ENCODE measurements at places on chromosomes 6 and 20.
A peak's percentile ranks its signal among the peaks of the same experiment; 100 is the strongest.

DNA sequence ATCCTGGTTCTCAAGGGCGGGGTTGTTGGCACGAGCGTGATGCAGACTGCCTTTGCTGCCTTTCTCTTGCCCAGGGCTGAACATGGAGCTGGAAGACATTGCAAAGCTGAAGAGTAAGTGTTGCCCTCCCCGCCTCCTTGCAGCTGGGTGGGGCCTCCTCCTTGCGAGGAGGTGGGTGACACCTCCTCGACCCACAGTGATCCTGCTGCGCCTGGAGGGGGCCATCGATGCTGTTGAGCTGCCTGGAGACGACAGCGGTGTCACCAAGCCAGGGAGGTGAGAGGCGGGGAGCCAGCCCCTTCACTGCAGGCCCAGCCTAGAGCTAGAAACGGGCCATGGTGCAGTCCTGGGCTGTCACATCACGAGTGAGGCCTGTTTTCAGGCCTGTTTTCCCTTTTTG lies 18.4 kb upstream of the TNFRSF6B start:
- no peak for DNase-seq

DNA sequence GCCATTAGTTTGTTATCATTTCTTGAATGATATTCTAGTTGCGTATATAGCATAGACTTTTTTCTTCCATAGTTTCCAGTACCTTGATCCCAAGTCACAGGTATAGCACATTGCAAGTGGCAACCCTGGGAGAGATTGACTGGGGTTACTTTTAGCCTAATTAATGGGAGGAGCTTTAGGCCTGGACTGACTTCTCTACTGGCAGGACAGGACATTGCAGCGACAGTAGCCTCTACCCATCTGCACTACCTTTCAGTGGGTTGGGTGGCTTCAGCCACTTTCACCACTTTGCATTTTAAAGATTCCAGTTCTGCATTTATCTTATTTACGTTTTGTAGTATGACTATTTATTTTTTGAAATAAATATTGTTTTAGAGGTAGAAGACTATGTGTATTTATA lies 320.3 kb downstream of the RIMS1 start:
- DNase-seq = no peak

DNA sequence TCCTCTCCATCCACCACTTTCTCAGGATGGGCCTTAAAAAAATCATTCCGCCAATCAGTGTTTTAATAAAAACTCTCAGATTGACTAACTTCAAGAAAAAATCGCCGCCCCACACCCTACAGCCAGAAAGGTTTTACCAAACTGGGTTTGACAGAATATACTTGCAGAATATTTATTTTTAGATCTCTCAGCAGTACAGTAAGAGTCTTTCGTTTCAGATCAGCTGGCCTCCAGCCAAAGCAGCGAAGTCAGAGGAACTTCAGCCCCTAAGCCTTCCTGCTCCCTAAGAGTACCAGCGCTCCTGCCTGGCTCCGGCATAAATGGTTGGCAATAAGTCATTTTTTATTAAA lies 24.7 kb downstream of the TBC1D7 start:
- no peak for DNase-seq

- DNase-seq = no peak
Observed at GRCh38 chr20:1081891-1082290, 36.5 kb upstream of the PSMF1 start.

DNA sequence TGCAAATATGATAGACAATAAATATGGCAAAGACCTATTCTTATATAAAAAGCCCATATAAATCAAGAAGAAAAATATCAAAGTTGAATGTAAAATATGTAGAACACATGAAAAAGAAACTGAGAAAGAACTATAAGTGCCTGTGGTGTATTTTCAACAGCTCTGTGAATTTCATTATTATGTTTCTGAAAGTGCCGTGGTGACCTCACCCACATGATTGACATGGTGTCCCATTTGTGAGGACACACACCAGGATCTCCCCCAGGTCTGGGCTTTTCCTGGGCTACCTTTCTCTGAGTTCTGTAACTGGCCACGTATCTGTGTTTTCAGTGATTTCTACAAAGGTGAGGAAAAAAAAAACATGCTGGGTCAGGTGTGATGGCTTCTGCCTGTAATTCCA lies 86.7 kb downstream of the BMP6 start:
- DNase-seq = no peak

DNA sequence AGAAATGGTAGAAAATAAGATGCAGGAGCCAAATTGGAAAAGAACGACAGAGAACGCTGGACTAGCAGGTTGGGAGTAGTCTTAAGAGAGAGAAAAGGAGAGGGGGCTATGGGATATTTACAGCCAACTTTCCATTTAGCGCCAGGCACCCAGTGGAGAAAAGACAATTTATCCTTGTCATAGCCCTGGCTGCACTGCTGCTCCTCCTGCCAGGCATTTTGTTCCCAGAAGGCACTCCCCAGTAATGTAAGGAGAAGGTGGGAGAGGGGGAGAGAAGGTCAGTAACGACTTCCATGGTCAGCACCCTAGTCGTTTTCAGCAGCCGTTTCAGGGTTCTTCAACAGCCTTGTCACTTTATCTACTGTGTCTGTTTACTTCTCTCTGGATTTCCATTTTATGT lies 159.0 kb downstream of the TRMT11 start:
- DNase-seq = no peak

DNA sequence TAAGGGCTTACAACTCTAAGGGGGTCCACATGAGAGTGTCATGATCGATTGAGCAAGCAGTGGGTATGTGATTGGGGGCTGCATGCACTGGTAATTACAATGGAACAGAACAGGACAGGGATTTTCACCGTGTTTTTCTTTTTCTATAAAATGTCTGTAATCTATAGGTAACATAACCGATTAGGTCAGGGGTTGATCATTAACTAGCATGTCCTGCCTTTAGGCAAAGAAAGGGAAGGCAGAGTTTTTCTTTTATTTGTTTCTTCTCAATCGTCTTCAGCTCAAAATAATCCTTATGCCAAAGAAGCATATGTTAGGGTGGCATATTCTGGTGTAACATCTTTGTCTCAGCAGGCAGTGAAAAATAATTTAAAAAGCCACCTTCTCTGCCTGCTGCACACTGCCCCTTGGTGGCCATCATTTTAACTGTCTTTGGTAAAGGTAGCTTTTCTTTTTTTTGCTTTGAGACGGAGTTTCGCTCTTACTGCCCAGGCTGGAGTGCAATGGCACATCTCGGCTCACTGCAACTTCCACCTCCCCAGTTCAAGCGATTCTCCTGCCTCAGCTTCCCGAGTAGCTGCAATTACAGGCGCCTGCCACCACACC lies 9.7 kb upstream of the CEP43 start:
- peak; percentile 19 for DNase-seq

GRCh38 chr20:54088430-54088829 lies 18.0 kb upstream of the BCAS1 start:
- no peak for DNase-seq

- DNase-seq = no peak
Observed at GRCh38 chr6:45698046-45698445, 317.6 kb downstream of the CLIC5 start.

- DNase-seq = no peak
Observed at GRCh38 chr6:128410584-128410983, 109.8 kb downstream of the PTPRK start.

DNA sequence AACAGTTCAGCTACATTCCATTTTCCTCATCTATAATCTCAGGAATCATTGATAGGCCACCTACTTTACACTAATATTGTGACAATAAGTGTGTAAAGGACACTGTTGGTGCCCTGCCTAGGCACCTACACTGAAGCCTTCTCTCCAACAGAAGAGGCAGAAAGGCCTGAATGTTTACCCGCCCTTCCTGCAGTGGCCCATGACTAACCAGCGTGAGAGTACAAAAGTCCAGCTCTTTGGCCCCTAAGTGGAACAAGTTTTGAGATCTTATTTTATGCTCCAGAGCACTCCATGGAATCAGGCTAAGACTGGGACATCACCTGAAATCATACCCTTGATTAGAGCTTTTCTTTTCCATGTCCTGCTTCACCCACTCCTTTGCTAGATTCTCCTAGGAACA lies 359.7 kb downstream of the ARHGAP18 start:
- DNase-seq = no peak

GRCh38 chr20:18609741-18610140 lies 21.9 kb downstream of the DTD1 start:
- no peak for DNase-seq

GRCh38 chr6:142893088-142893487 lies 51.9 kb downstream of the HIVEP2 start:
- no peak for DNase-seq

DNA sequence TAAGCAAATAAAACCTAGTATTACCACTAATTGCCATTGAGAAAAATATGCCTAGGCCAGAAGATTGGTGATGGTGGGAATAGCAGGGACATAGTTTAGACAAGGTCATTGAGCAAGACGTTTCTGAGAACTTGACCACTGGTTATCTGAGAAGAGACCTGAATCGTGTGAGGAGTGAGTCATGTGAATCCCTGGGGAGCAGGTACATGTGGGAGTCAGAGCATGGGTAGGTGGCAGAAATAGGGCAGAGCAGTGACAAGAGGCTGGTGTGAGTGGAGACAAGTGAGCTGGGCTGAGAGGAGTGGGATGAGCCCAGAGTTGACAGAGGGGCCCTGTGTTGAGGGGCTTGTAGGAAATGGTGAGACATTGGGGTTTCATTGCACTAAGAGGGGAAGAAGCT lies 16.4 kb downstream of the MICA start:
- DNase-seq = no peak

GRCh38 chr6:129853996-129854711 lies 7.0 kb downstream of the TMEM244 start:
- DNase-seq = no peak

GRCh38 chr20:57540890-57541580 lies 16.1 kb upstream of the CTCFL start:
- DNase-seq = no peak

GRCh38 chr20:32036716-32037485 lies 15.1 kb upstream of the HCK start:
- no peak for DNase-seq

- no peak for DNase-seq
Observed at GRCh38 chr20:61138566-61138965, 113.5 kb upstream of the CDH4 start.

- no peak for DNase-seq
Observed at GRCh38 chr6:5337573-5337972, 76.3 kb downstream of the FARS2 start.

- no peak for DNase-seq
Observed at GRCh38 chr6:74756923-74757322, 448.9 kb downstream of the COL12A1 start.

DNA sequence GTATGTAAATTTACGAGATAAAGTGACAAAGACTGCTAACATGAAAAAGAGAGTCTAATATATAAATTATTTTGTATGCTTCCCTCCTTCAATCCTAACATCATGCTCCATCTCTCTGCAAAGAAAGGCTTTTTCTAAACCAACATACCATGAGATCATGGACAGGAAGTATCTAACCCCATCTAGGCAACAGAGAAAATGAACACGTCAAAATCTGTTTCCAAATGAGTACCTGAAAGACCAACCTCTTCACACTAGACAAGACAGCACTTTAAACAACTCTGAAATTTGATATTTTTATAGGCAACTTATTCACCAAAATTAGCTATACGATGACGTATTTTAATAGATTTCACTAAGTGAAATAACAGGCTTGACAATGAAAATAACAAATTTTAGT lies 54.6 kb downstream of the MAN1A1 start:
- no peak for DNase-seq

DNA sequence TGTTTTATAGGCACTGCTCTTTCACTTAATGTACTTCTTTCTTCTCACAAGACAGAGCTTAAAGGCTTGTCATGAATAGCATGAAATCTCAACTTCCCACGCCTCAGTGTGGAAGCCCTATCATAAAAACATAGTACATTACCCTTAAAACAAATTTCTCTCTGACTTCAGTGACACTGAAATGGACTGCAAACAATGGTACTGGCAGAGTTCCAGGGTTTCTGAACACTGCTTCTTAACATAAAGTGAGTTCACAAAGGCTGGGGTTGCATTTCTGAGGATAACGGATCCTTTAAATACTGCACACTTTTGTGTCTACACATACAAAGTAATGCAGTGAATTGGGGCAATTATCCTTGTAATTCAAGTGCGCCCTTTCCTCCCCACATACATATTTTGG lies 32.3 kb upstream of the PLEKHG1 start:
- no peak for DNase-seq

DNA sequence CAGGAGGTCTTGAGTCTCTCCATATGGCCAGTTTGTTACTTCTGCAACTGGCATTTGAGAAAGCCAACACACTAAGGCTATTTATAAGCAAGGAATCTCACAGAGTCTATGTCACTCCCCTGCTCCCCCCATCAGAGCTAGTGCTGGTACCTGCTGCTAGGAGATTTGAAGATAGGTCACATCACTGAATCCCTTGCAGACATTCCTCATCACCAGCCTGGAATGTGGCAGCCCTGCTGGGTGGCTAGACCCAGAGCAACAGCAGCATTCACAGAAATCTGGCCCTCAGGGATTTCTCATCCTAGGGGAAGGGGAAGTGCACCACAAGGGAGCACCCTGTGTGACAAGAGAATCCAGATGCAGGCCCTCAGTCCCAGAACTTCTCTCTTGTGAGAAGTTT lies 672.1 kb downstream of the HACE1 start:
- no peak for DNase-seq

GRCh38 chr6:162630069-162630468 lies 97.5 kb downstream of the PRKN start:
- no peak for DNase-seq

GRCh38 chr6:73286752-73287151 lies 23.8 kb upstream of the KHDC1 start:
- no peak for DNase-seq

- no peak for DNase-seq
Observed at GRCh38 chr20:43358811-43359210, 98.9 kb upstream of the SRSF6 start.

Measured in stimulated activated CD8-positive, alpha-beta memory T cell treated with anti-CD3 and anti-CD28 coated beads, Interleukin-4, amount 100 ng/mL, for 1 hour (primary cell).